DMS153 (cell line): ENCODE measurements at places on chromosomes 5 and 9.

DNA sequence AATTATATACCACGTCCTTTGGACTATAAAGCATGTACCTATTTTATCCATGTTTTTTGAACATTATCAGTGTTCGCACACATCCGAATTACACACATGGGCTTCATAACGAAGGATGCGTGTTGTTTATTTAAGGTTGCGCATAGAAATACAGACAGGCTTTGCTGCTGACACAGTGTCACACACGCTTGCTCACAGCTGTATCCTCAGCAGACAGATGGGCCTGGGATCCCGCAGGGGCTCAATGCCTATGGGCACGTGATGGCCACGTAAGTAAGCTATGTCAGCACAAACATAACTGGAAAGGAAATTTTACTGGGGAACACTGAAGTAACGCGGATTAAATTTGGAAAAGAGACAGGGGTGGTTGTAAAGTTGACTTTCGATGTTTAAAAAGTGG, 76.6 kb downstream of the OTULIN start:
- no peak for DNase-seq

DNA sequence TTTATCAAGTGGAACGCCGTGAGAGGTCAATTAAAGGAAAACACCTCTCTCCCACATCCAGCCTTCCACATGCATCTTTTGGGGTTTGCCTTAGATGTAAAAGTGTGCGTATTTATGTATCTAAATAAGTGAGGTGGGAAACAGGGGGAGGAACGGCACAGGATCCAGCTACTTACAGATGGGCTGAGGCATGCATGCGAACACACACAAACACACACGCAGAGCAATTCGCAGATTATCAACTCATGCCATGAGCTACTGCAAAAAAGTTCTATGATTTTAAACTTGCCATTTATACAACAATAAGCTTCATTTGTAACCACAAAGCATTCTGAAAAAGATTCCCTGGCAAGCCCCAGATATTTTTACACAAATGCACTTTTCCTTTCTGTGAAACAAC, 242.1 kb downstream of the BNC2 start:
- no peak for DNase-seq

DNA sequence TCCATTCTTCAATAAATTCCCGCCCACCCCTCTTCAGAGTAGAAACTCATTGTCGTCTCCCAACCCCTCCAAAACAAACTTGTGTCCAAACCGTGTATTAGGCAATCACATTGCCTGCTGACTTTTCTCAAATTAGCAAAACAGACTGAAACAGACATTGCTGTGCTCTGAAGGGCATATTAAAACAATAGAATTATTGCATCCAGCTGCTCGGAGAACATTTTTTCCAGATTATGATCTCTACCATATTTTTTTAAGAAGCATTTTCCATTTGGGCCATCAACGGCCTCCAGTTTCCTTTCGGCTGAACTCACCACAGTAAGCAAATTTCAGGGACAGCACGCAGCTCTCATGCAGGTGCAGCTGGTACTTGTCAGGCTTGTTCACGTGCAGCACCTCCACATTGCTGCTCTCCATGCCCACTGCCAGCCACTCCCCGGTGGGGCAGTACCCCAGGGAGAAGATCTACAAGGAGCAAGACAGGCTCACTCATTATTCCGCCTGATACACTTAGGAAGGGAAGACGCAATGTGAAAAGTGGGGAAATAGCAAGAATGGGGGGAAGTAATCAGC, 104.1 kb downstream of the TLE1 start:
- DNase-seq: no peak

GRCh38 chr9:105216440-105217178, 27.8 kb upstream of the SLC44A1 start:
- DNase-seq: no peak

GRCh38 chr9:81320909-81321482, 368.4 kb downstream of the TLE1 start:
- peak; percentile 15 for DNase-seq

DNA sequence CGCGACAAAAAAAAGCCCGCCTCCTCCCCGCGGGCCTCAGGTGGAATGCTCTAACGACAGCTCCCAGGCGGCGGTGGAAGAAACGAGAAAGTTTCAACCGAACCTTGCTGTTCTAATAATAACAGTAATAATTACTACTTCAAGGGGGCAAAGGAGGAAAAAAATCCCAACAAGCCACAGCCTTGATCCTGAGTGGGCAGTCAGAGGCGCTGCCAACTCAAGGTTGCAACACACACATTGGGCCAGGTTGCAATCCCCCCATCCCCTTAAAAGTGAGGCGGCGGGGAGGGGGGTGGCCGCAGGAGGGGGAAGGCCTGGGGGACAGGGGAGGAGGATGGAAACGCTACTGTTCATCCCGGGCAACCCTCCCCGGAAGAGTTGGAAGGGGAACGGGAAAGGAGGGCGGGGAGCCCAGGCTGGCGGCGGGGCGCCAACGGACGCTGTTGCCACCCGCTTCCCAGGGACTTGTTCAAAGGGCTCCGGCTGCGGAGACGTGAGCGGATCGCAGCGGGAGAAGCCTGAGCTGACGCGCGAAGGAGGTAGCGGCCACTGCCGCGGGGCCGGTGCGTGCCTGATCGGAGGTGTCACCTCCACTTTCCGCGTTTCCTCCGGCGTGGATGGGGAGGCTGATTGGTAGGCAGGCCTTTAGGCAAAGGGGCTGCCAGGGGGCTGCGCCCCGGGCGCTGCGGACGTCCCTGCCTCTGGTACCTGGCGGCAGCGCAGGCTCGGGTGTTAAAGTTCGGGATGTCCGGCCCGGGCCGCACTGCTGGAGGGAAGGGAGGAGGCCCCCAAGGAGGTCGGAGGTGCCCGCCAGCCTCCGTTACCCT, 647 bp downstream of the SMARCA2 start:
- DNase-seq: peak; percentile 5

DNA sequence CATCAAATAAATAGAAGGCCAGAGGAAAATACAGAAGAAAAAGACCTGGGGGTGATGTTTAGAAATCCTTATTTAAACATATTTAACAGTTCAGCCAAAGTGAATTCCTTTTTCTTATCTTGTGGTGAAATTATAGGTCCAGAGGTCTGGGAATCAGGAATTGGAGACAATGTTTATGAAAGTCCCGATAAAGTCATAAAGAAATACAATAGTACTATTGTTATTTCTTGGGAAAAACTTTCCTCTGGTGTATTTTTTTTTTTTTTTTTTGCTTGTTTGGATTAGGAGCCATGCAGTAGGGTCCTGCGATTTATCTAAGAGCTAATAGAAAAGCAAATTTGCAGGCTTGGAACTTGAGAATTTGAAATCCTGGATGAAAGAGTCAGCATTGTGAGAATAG, 426 bp downstream of the C7 start:
- no peak for DNase-seq

DNA sequence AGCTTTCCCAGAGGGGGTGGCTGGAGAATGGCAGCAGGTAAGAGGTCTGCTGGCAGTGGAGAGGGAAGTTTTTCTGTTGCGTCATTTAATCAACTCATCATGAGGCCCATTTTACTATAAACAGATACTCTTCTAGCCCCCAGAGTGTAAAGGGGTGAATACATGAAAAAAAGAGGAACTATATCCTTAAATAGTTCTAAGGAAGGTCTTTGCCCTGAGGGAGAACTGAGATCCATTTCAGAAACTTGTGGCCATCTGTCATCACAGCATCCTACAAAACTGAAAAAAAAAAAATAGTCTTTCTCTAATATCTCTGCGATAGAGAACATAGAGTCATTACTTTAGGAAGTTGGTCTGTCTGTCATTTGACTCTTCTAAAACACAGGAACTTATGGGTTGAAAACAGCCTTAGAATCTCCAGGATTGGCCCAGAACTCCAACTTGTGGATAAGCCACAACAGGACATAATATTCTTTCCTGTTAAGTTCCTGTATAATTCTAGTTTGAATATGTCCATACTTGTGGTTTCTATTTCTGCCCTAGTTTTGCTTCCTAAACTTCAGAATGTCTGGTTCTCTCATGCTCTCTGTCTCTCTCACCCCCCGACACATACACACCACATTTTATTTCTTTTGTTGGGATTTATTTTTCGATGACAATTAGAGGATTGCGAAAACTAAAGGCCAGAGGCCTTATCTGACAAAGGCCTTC, 238.5 kb upstream of the PIK3R1 start:
- DNase-seq: no peak

GRCh38 chr5:96079075-96079474, 117.4 kb upstream of the ELL2 start:
- DNase-seq: no peak
